PC-9 (cell line): ENCODE measurements at places on chromosomes 2 and 18. TPM values are rescaled to one million over a fixed set of nuclear protein-coding genes. Genes with fewer than 3 reads are reported as not detected.

The CRYBA2 gene
- total RNA-seq: not detected in 2 replicates

The KLHL29 gene
- total RNA-seq: 3.1 and 3.4 TPM in 2 replicates

GRCh38 chr2:191050640-191050987 lies 36.6 kb upstream of the STAT1 start:
- H3K4me3 ChIP-seq: no peak overlapping the region
- peaks cover 13% of the 10 kb centered on the region for H3K4me1 ChIP-seq
- H3K27ac ChIP-seq: 0 out of 2 replicates have a peak overlapping the region, but pooled peaks have one; percentile 40
- no peaks in the 10 kb centered on the region for H3K36me3 ChIP-seq

- H3K27me3 ChIP-seq: no peaks in the 10 kb centered on the region
- no peaks in the 10 kb centered on the region for H3K36me3 ChIP-seq
- no peak for DNase-seq
- H3K4me3 ChIP-seq: no peak overlapping the region
These were observed 60.8 kb downstream of the KYNU start for GRCh38 chr2:142938240-142938639.

DNA sequence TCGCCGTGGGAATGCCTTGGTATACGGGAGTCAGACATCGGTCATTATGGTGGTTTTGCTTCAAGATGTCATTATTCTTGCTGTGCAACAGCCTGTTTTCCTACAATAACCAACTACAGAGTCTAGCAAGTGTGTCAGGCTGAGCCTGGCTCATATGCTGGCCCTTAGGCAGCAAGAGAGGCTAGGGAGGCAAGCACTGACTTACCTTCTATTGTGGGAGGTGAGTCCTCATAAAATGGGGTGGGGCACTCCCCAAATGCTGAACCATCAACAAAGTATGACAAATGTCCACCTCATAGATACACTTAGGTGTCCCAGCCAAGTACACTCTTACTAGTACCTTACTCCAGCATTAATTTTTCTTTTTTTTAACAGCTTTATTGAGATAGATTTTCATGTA lies 77.0 kb upstream of the ATL2 start:
- H3K4me1 ChIP-seq: no peaks in the 10 kb centered on the region
- H3K4me3 ChIP-seq: no peak overlapping the region
- H3K36me3 ChIP-seq: no peaks in the 10 kb centered on the region
- H3K27me3 ChIP-seq: no peaks in the 10 kb centered on the region

DNA sequence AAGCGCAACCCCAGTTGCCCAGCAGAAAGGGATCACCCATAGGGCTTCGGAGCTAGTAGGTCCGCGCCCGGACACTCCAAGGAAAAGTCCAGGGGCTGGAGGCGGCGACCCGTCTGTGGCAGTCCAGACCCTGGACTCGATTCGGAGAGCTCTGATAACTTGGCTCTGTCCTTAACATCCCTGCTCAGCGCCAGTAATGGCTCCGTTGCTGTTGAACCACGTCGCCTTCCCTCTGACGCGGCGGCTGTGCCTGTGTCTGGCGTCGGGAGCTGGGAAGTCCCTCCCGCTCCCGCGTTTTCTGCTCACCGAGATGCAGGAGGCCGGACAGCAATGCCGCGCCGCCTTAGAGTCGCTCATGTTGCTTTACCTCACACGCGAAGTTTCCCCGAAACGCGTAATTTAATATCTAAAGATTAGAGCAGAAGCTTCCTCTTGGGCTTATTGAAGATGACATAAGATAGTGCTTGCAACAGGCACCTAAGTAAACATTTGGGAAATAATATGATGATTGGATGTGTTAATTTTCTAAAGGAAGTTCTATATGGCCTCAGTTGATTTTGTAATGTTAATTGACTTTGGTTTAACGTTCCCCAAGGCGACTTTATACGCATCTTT lies 1.3 kb upstream of the ZBTB14 start:
- peak; percentile 67 for DNase-seq
- H3K36me3 ChIP-seq: no peaks in the 10 kb centered on the region
- H3K4me3 ChIP-seq: peak overlapping the region; percentile 72

DNA sequence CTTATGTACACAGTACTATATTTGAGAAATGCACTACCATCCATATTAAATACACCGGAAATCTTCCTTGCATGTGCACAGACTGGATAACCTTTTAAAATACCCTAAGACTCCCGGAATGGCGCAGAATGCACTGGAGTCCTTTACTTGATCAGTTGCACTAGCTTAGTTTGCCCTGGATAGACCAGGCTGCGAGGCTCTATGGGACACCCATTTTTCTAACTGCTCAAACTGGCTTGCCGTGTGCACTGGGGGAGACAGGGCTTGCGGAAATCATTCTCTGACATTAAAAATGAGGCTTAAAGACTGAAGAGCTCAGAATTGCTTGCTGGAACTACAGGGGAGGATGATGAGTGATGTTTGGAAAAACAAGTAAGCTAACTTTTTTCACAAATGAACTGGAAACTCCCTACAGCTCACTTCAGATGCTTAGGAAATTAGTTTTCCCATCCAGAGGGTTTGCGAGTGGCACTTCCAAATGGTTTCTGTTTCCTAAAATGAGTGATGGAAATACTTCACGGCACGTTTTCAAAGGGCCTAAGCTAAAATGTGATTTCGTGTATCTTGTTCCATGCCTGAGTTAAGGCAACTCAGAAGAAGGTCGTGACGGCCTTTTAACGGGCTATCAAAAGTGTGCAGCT lies 2.7 kb downstream of the NCK2 start:
- no peak overlapping the region for H3K4me3 ChIP-seq
- no peak for DNase-seq
- peaks cover 16% of the 10 kb centered on the region for H3K4me1 ChIP-seq
- H3K27ac ChIP-seq: no peak overlapping the region
- no peaks in the 10 kb centered on the region for H3K27me3 ChIP-seq
- H3K36me3 ChIP-seq: 0 out of 2 replicates have a peak, but pooled peaks cover 4% of the 10 kb centered on the region

- H3K4me1 ChIP-seq: peaks cover 7% of the 10 kb centered on the region; the same call in 1 of the 2 replicates
- no peak for DNase-seq
- H3K4me3 ChIP-seq: no peak overlapping the region
- H3K27me3 ChIP-seq: no peaks in the 10 kb centered on the region
- no peak overlapping the region for H3K27ac ChIP-seq
These were observed 124.2 kb downstream of the LPIN1 start for GRCh38 chr2:11870584-11870983.

DNA sequence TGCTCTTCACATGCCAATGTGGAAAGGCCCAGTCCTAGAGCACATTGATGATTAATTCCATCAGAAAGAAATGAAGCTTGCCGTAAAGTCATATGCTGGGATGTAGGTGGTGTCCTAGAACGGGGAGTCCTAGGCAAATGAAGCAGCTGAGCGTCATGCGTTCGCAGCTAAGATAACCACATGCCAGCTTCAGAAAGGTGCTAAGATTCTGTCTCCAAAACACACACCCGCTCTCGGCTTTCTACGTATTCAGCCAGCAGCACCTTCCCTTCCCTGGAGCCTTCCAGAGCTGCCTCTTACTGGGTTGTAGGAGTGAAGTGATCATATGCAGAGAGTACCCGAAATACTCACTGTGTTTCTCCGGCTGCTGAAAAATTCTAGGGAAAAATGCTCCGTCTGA lies 421.6 kb upstream of the ID2 start:
- DNase-seq: no peak
- no peaks in the 10 kb centered on the region for H3K4me1 ChIP-seq
- H3K36me3 ChIP-seq: no peaks in the 10 kb centered on the region
- no peak overlapping the region for H3K27ac ChIP-seq
- H3K4me3 ChIP-seq: no peak overlapping the region

DNA sequence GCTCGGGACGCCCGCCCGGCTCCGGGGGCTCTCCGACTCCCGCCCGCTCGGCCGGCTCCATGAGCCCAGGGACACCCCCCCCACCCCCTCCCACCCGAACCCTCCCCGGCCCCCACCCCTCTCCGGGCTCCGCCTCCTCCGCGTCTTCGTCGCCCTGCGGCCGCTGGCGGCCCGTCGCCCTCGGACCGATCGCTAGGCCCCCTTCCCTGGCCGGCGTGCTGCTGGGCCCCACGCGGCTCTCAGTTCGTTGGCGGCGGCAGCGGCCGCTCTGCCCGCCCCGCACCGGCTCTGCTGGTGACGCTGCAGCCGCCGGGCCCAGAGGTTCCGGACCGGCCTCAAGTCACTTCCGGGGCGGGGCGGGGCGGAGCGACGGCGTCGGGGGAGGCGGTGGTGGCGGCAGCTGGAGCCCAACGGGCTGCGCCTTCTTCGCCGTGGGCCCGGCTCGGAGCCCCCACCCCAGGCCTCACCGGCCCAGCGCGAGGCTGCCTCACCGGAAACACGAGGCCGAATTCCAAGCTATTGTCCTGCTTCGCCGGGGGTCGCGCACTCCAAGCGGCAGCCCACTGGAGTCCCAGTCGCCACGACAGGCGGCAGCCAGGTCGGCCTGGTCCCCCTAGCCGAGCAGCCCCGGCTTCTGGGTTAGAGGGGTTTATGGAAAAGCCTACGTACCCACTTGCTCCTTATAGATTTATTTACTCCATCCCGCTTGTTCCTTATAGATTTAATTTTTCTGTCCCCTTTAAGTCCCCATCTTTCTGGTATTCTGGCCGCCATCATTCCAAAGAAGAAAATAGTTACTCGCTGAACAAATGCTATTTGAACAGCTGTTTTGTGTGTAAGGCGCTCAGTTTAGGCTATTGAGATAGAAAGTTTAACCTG lies at the start of gene PSME4:
PSME4 (minus strand) TSS at position 270 of the 879 bp plus-strand sequence; CDS start at position 61, 209 bp downstream.
- peak within 1 kb of the TSS; percentile 79 for H3K4me3 ChIP-seq
- H3K4me1 ChIP-seq: peaks cover 29% of the 10 kb centered on the region
- H3K36me3 ChIP-seq: 0 out of 2 replicates have a peak, but pooled peaks cover 3% of the 10 kb centered on the region
- H3K27me3 ChIP-seq: no peaks in the 10 kb centered on the region
- H3K27ac ChIP-seq: peak within 1 kb of the TSS; percentile 57
